ENCODE measurements at places on chromosomes 6 and 20.
A peak's percentile ranks its signal among the peaks of the same experiment; 100 is the strongest.

- DNase-seq = no peak
These were observed 987.9 kb downstream of the EPHA7 start for GRCh38 chr6:92431502-92431901.

- DNase-seq = no peak
These were observed 121.2 kb downstream of the PXDC1 start for GRCh38 chr6:3630258-3630835.

GRCh38 chr20:35598476-35598875 lies 17.2 kb upstream of the SPAG4 start:
- no peak for DNase-seq

DNA sequence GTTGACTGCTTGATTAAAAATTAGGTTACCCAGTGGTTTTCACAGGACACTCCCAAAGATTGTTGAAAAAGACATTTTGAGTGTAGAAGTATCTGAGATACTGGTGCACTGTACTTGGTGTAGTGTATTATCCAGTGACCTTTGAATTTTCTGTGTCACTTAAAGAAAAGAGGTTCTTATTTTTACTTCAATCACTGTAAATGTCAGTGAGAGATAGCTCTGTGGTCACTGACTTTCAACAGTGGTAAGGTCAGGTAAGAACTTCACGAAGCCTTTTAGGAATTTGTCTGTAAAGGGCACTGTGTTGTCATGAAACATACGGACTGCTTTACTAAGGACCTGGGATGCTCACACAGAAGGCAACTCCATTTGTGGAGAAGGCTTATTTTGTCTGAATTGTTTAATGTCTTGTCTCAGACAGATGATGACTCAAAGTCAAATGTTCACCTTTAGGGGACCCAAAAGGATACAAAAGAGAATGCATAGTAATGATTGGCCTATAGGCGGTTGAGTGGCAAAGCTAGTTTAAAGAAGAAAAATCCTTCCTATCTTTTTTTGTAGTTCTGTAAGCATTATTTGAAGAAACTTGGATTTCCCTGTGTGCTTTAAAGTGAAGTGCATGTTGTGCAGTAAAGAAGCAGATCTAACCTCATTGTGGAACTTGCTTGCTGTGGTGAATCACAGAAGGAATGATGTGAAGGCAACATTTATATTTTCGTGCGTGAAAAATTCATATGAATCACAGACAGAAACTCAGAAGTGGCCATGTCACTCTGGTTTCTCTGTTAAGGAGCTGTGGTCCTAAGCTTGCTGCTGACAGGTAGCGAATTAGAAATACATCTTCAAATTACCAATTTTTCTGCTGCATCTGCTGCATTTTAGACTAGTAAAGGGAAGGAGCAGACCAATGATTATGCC lies 47.3 kb downstream of the ZFAND3 start:
- no peak for DNase-seq

GRCh38 chr6:156630613-156631302 lies 146.4 kb upstream of the ARID1B start:
- DNase-seq = no peak

GRCh38 chr6:70651326-70651905 lies 16.3 kb upstream of the SMAP1 start:
- peak; percentile 77 for DNase-seq

DNA sequence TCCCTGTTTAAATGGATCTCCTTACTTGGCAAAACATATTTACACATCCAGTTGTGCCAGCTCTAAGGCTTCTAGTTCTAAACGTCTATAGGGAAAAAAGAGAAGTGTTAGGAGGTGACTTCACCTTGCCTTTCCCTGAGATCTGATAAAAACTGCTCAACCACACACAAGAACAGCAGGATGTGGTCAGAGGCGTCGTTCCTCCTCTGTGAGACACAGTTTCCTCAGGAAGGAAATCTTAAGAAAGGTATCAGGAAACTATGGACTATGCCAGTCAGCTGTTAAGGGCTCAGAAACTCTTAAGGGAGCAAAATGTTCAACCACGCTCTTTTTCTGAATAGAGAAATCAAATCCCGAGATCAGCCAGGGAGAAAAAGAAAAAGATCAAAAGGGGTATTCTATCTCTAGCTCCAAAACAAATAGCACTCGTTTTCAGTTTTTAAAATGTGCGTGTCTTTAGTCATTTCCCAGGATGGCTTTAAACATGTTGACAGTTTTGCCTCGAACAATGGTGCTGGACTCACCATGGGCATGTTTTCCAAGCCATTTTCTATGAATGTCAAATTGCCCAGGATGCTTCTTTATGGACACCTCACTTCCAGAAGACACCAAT lies 154.5 kb downstream of the HACE1 start:
- DNase-seq = peak; percentile 54

DNA sequence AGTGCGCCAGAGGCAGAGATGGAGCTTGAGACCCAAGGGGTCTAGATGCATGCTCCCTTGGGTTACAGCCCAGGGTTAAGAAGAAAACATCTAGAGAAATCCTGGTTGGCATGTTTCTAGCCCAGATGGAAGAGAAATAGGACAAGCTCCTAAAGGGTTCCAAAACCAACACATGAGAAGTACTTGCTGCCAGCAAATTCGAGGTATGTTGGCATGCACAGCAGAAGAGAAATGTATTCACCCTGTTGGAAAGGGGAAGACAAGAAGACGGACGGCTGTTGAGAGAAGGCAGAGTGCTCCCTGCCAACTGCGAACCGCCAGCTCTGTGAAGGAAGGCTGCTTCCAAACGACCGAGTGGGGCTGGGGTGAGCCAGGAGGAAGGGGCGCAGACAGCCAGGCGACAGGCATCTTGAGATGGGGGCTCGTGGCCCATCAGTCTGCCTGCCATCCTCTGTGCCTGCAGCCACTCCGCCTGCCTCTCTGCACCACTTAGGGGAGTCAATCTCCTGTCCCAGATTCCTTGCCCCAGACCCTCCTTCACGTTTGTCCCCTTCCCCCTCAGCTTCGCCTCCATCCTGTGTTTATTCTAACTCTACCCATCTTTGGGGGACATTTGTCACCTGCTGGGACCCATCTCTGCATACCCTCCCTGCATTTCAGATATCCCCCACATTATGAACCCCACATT lies 249.2 kb downstream of the CDC5L start:
- DNase-seq = no peak

- no peak for DNase-seq
These were observed at the start of gene LAMA2 for GRCh38 chr6:128882991-128883611. TSS of gene LAMA2 (plus strand) at chr6:128883138. CDS start at chr6:128883246, 108 bp downstream.

- DNase-seq = peak; percentile 56
These were observed 1.9 kb downstream of the TAB2 start for GRCh38 chr6:149319422-149319821.
